ENCODE measurements at places on chromosomes 4 and X.

DNA sequence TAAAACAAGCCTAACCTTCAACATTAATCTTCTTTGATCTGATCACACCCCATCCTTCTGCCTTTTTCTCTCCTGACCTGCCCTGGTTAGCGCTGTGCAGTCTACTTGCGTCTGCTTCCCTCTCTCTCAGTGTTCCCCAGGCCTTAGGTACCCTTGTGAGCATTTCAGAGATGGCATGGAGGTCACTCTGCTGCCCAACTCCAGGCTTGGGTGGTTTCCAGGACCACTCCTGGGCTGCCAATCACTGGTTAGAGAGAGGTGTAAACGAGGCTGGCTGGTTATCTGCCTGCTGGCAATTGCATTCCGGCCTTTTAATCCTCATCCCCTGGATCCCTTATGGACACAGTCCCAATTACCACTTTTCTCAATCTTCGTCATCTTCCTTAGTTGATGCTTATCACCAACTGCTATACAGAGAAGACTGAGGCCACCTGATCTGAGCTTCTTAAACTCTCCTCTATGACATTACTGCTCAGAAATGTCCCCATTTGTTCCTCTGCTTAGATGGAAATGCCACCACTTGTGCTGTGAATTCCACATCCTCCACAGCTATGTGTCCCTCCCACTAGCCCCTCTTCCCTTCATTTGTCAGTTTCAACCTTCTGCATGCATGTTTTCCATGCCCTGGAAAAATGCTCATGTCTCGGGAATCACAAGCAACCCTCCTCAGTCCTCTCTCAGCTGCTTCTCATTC, 29.0 kb upstream of the BCLAF3 start:
- DNase-seq, result no peak

DNA sequence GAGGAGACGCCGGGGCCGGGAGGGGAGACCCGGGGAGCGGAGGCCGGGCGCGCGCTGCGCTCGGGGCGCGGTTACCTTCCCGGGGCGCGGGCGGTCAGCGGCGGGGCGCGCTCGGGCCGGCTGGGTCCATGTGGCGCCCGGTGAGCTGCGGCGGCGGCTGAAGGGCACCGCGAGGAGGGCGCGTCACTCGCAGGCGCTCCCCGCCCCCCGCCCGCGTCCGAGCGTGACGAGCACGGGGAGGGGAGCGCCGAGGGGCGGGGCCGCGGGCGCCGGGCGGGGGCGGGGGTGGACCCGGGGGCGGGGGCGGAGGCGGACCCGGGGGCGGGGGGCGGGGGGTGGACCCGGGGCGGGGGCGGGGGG, at the start of gene CPLX1:
TSS of gene CPLX1 (minus strand) at position 159 of the 360 bp plus-strand sequence. CDS start 1,607 bp downstream, outside the sequence.
- peak; percentile 61 for DNase-seq

GRCh38 chr4:168710353-168710946, 213.6 kb downstream of the PALLD start:
- peak; percentile 79 for DNase-seq

- no peak for DNase-seq
Observed at GRCh38 chrX:104852241-104852640, 286.2 kb downstream of the IL1RAPL2 start.

DNA sequence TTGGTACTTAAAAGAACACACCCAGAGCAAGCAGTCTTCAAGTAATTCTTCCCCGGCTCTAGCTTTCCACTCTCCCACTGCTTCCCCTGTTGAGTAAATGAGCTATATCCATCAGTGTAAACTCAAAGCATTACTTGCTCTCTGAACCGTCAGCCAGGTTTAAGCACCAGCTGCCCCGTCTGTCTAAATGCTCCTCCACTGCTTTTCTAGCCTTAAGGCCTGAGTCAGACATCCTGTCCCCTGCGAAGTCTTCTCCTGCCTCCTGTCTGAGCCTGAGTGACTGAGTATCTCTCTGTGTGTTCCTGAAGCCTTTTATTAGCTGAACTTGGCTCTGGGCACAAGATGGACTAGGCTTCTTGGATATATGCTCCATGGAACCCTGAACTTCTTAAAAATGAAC, 205.1 kb downstream of the STK32B start:
- no peak for DNase-seq

DNA sequence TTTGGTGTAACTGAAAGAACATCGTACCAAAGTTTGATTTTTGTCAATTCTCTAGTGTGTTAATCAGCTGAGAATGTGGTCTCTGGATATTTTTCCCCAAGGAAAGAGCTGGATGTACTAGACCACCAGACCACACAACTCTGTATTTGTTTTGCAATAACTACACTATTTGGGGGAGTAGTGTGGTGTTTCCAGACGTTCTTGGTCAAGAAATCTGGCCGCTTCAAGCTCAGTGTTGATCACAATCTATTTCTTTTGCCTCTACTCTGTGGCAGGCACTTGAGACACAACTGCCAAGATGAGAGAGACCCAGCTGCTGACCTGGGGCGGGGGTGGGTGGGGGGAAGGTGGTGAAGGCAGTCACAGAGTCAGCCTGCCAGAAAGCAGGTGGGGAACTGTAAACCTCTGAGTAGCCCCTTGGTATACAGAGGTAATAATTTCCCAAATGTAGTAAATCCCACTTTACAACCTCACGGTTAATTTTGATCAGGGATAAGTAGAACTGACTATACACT, 30.6 kb downstream of the PTTG2 start:
- no peak for DNase-seq

- DNase-seq, result no peak
Observed at GRCh38 chrX:140343226-140343868, 161.5 kb downstream of the SOX3 start.

Data from foreskin fibroblast (primary cell).